CD4-positive, alpha-beta memory T cell (primary cell): ENCODE measurements at places on chromosomes 2 and 18. TPM values are rescaled to one million over a fixed set of nuclear protein-coding genes. Genes with fewer than 3 reads are reported as not detected.

DNA sequence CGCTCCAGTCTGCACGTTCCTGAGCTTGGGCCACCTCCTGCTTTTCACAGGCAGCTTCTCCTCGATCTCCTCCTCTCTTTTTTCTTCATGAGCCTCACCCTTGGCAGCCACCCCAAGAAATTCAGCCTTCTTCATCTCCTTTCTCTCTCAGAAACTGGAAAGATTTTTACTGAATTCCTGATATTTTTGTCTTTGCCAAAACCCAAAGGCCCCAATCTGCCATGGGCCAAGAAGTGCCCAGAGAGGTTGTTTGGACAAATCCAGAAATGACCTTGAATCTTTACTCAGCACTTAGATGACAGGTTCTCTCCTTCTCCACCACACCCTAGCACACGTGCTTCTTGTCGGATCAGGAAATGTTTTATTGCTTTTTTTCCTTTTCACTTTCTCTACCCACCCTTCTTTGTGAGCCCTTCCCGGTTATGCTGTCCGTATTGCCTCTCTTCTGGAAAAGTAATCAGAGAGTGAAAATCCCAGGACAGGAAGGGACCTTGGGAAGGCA is 134.5 kb upstream of the TNP1 start:
- DNase-seq, result no peak

The C2orf66 gene
- not detected for total RNA-seq

DNA sequence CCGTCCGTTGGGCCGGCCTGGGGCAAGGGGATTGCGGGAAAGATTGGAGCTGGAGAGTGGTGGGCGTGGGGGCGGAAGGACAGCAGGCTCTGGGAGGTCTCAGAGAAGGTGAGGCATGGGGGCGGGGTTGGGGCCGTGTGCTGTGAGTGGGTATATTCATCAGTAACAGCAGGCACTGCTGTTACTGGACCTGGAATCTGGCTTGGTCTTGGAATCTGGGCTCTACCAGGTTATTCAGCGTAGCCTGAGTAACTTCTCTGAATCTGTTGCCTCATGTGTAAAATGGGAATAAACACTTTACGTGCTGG is 435 bp downstream of the RNF181 start:
- DNase-seq, result no peak

DNA sequence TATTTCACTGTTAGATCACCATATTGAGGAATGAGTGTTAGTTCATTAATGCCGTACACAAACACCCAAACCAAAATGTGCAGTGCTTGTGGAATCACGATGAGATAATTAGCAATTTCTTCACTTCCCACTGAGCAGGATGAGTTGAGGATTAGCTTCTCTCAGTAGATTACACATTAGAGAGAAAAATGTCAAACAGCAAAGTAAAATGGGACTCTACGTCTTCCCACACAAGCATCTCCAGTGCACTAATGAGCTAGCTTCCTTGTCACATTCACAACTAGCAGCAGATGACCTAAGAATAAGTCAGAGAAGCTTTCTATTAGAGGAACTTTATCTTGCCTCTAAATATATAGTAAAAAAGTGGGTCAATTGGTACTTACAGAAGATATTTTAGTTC is 926.9 kb downstream of the TSN start:
- no peak for DNase-seq

DNA sequence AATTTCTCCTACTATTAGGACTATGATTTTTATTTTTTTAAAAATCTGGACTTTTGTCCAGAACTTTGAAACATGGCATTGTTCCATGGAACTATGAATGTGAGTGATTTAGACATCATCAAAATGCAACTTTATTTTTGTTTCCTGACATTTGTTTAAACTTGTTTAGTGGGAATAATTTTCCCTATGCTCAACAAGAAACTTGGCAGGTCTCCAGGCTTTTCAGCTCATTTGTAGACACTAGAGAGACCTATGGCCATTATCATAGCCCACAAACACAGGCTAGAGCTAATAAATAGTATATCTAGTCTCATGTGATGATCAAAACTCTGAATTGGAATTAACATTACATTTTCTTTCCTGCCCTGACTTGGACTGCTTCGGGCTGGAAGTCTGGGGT is 145.1 kb upstream of the CELF4 start:
- DNase-seq, result no peak

The KIF1A gene
- not detected for total RNA-seq

GRCh38 chr2:171957061-171957460 is 34.8 kb downstream of the HAT1 start:
- no peak for DNase-seq

GRCh38 chr2:198214114-198214596 is 409.8 kb downstream of the PLCL1 start:
- DNase-seq, result no peak

The CYRIA gene
- total RNA-seq, result 0.32 TPM

The CMPK2 gene
- 3.5 TPM for total RNA-seq

GRCh38 chr2:224934526-224935188 is 107.6 kb downstream of the DOCK10 start:
- no peak for DNase-seq

DNA sequence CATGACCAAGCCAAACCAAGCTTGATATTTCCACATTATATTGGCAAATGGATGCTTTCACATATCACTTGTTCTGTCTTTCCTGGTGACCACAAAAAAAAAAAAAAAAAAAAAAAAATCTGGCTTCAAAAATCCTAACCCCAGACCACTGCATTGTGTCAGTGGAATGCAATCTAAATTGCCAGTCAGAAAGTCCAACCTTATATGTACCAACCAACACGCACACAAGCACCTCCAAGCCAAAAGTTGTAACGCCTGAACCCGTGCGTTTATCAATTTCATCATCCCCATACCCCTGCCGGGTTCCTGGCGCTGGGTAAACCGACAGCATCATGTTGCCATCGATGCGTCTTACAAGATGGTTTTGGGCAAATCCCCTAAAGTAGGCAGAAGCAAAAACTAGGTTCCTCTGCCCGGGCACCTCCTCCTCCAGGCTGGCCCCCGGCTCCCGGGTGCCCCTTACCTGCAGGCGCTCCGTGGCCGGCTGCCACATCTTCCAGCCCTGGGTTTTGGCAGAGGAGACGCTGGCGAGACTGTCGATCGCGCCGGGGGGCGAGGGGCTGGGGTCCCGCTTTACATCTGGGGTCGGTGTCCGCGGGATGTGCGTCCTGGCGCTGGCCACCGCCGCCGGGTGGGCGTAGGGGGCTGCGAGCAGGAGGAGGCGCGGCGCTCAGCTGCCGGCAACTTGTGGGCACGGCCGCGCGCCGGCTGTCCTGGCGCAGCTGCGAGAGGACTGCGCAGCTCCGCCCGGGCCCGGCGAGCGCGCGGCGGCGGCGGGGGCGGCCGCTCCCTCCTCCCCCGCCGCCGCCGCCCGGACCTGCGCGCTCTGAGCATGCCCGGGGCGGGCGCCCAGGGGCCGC is at the start of gene PID1:
Gene PID1 (minus strand): TSS at position 737 of the 860 bp plus-strand sequence. CDS start 244 bp downstream, at position 493.
- DNase-seq, result no peak

- no peak for DNase-seq
Observed at GRCh38 chr2:236393101-236393500, 128.9 kb upstream of the ASB18 start.

GRCh38 chr2:169464882-169465281 is 14.4 kb upstream of the BBS5 start:
- no peak for DNase-seq

GRCh38 chr2:199219551-199219950 is 238.2 kb downstream of the SATB2 start:
- DNase-seq, result no peak
